Neural crest cell (in vitro differentiated cells): ENCODE measurements at places on chromosomes 1 and 21. TPM values are rescaled to one million over a fixed set of nuclear protein-coding genes. Genes with fewer than 3 reads are reported as not detected.

DNA sequence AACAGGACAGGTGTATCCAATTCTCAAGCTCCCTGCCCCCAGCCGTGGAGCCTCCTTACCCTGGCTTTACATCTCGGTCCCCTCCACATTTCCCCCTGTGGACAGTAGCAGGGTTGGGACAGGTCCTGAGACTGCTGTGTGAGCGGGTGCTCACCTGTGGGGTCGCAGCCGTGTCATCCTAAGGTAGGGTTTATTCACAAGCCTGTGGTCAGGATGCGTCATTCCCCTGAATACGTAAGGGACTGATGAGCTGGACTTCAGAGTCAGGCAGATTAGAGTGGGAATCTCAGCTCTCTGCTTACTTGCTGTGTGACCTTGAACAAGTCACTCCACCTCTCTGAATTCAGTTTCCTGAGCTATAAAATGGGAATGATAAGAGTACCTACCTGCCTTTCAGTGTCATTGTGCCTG lies 17.7 kb downstream of the ZNF362 start:
- H3K4me1 ChIP-seq: peaks cover 6% of the 10 kb centered on the region
- no peaks in the 10 kb centered on the region for H3K27me3 ChIP-seq
- no peak overlapping the region for H3K27ac ChIP-seq

DNA sequence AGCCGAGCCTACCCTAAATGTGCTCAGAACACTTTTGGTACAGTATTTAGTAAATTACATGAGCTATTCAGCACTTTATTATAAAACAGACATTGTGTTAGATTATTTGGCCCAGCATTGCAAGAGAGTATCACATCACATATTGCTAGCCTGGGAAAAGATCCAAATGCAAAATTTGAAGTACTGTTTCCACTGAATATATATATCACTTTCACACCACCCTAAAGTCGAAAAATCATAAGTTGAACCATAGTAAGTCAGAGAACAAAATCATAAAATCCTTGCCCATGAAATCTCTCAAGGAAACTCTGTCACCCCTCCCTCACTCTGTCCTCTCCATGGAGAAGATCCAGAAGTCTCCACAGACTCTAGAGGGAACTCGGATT lies 33.1 kb downstream of the RGS8 start:
- peaks cover under 1% of the 10 kb centered on the region for H3K4me1 ChIP-seq
- DNase-seq: no peak
- no peaks in the 10 kb centered on the region for H3K27me3 ChIP-seq
- no peak overlapping the region for H3K27ac ChIP-seq
- no peaks in the 10 kb centered on the region for H3K36me3 ChIP-seq
- no peak overlapping the region for H3K4me3 ChIP-seq

DNA sequence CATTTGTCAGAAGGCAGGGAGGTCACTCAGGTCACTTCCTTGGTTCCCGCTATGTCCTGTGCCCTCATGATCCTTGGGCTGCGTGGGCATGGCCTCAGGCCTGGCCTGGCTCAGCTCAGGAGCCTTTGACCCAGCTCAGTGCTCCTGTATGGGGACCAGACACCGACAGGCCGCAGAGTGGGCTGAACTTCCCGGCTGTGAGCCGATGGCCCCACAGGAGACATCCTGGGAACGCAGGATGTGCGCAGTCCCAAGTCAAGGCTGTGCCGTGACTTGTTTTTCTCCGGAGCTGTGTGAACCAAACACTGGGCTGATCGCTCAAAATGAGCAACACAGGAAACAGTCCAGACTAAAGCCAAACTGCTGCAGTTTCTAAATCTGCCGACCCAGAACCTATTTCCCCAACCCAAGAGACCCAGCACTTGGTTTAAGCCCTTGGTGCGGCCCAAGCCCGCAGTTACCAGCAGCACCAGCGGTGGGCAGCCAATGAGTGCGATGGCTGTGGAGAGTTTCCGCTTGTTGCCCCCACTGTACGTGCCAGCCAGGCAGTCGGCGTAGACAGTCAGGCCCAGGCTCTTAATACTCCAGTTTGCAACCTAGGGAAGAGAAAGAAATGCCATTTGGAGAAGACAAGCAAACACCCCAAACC lies 92.3 kb upstream of the GCLM start:
- H3K27ac ChIP-seq: no peak overlapping the region
- no peak for DNase-seq
- no peaks in the 10 kb centered on the region for H3K4me1 ChIP-seq
- H3K36me3 ChIP-seq: no peaks in the 10 kb centered on the region
- no peak overlapping the region for H3K4me3 ChIP-seq
- H3K27me3 ChIP-seq: no peaks in the 10 kb centered on the region

GRCh38 chr1:173410133-173410793 lies 66.9 kb upstream of the PRDX6 start:
- H3K36me3 ChIP-seq: no peaks in the 10 kb centered on the region
- no peak overlapping the region for H3K4me3 ChIP-seq
- H3K4me1 ChIP-seq: peaks cover 3% of the 10 kb centered on the region
- no peaks in the 10 kb centered on the region for H3K27me3 ChIP-seq
- DNase-seq: no peak
- H3K27ac ChIP-seq: no peak overlapping the region

Gene B3GALT5
- total RNA-seq: 1.9 and 2.6 TPM in 2 replicates

DNA sequence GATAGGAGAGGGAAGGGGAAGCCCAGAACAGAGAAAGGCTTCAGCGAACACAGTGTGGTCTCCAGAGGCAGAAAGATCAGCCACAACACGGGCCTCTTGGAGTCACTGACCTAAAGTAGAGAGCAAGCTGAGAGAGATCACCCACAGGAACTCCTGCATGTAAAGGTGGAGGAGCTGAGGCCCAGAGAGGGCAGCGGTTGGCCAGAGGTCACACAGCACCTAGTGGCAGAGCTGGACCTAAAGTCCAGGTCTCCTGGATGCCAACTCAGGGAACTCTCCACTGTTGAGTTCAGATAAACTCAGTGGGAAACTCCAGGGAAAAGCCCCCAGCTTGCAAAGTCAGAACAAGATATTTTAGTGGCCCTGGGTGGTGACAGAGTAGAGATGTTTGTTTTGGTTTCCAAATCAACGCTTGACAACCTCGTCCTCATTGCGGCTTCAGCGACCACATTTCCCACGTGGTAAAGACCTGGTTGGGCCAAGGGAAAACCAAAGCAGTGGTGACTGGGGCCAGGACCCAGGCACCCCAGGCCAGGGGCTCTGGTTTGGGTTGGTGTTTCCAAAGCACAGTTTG lies 4.6 kb downstream of the IFFO2 start:
- no peak for DNase-seq
- H3K36me3 ChIP-seq: no peaks in the 10 kb centered on the region
- peaks cover 19% of the 10 kb centered on the region for H3K27me3 ChIP-seq

DNA sequence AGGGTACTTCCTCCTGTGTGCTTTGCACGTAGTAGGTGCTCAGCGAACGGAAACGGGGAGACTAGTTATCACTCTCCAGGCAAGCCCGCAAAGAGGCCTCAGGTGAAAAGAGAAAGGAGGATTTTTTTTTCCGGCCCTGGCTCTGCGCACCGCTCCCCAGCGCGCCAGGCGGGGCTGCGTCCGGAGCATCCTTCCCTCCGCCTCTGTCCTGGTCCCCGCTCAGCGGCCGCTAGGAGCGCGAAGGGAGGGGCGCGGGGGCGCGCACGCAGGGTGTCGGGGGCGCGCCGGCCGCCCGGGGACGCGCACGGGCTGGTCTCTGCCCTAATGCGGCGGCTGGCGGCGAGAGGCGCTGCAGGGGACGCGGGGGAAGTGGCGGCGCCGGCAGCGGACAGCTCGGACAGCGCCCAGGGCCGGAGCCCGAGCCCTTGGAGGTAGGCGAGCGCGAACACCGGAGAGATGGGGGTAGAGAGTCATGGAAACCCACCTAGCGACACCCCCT lies 42.3 kb upstream of the NFASC start:
- peak; percentile 83 for DNase-seq
- H3K27ac ChIP-seq: no peak overlapping the region
- H3K27me3 ChIP-seq: peaks cover 70% of the 10 kb centered on the region
- peak overlapping the region; percentile 69 for H3K4me3 ChIP-seq
- peaks cover 17% of the 10 kb centered on the region for H3K4me1 ChIP-seq

- no peaks in the 10 kb centered on the region for H3K4me1 ChIP-seq
- no peak overlapping the region for H3K4me3 ChIP-seq
- no peaks in the 10 kb centered on the region for H3K36me3 ChIP-seq
- no peaks in the 10 kb centered on the region for H3K27me3 ChIP-seq
Measured at GRCh38 chr1:162284206-162284955, 92.3 kb downstream of the SPATA46 start.

DNA sequence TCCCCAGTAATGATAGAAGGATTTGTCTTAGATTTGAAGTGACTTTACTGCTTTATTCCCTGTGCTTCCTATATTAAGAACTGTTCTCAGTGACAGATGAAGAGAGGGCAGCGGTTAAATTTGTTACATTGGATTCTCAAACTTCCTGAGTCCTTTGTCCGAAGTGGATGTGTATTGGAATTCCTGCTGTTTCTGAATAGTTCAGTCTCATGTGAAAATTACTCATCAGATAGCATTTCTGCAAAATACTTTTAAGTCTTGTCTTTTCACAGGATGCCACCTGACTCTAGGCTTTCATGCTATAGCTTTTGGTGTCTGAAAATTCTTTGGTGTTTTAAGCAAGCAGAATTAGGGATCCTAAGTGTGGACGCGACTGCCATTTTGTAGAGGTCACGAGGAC lies 83.6 kb downstream of the PRDM2 start:
- DNase-seq: no peak
- peaks cover 24% of the 10 kb centered on the region for H3K4me1 ChIP-seq
- no peaks in the 10 kb centered on the region for H3K27me3 ChIP-seq
- H3K4me3 ChIP-seq: no peak overlapping the region
- peaks cover 19% of the 10 kb centered on the region for H3K36me3 ChIP-seq
- H3K27ac ChIP-seq: peak overlapping the region; percentile 65

Gene DLGAP3
- 4.7 and 5.0 TPM in 2 replicates for total RNA-seq

Gene TNNT2
- not detected in 2 replicates for total RNA-seq

GRCh38 chr1:226207048-226207447 lies 16.4 kb upstream of the MIXL1 start:
- H3K4me3 ChIP-seq: no peak overlapping the region
- no peaks in the 10 kb centered on the region for H3K4me1 ChIP-seq
- no peaks in the 10 kb centered on the region for H3K36me3 ChIP-seq

DNA sequence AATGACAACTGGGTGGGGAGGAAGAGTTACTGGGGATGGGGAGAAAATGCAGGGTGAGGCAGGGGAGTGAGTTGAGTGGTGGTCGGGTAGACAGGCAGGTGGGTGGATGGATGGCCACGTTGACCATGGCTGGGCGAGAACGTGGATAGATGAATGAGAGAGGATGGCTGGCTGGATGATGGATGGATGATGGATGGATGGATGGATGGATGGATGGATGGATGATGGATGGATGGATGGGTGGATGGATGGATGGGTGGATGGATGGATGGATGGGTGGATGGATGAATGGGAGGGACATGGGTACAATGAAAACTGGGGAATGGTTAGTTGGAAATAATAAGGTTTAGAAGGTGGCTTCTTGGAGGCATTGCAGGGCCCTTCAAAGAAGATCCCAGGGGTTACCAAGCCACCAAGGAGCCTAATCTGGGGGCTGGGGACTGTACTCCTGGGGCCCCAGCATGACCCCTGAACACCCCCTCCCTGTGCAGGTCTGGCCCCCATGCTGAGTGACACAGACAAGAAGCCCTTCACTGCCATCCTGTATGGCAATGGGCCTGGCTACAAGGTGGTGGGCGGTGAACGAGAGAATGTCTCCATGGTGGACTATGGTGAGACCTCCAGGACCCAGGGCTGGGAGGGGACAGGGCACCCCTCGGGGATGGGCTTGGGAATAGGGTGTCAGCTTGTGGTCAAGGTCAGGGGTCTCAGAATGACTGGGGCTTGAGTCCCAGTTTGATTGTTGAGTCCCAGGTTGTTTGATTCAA lies 67.0 kb downstream of the ALPL start:
- H3K27me3 ChIP-seq: no peaks in the 10 kb centered on the region
- peaks cover 7% of the 10 kb centered on the region for H3K4me1 ChIP-seq
- no peak overlapping the region for H3K4me3 ChIP-seq
- no peaks in the 10 kb centered on the region for H3K36me3 ChIP-seq

Gene SPATA21
- total RNA-seq: not detected in 2 replicates

Gene CYP4Z1
- not detected in 2 replicates for total RNA-seq

DNA sequence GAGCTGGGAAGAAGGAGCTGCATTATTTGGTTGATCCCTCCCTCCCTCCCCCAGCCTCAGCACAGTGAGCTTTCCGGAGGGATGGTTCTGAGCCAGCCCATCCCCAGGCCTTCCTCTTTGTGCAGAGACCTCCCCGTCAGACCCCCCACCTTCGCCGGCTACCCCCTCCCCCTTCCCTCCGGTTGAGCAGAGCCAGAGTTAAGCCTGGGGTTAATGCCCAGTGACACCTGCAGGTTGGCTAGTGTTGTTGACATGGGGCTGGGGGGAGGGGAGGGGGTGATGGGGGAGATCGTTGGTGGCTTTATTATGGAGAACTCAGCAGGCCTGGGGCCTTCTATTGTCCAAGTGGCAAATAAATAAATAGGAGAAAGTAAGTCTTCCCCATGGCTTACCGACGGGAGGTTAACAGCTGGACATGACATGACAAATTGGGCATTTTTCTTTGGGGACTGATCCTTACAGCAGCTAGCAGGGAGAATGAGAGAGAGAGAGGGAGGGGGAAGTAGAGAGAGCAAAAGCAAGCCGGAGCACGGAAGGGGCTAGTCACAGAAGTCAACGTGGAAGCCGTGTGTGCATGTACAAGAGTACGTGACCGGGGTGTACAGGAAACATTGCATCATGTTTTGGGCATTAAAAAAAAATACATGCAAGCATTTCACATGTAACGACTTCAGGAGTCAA lies 131.1 kb downstream of the TMEM53 start:
- DNase-seq: peak; percentile 54
- peaks cover 57% of the 10 kb centered on the region for H3K4me1 ChIP-seq
- H3K27me3 ChIP-seq: peaks cover 82% of the 10 kb centered on the region
- no peaks in the 10 kb centered on the region for H3K36me3 ChIP-seq
- H3K4me3 ChIP-seq: peak overlapping the region; percentile 70

Gene SPRR2E
- not detected in 2 replicates for total RNA-seq

Gene A3GALT2
- total RNA-seq: not detected in 2 replicates
